Non-pigmented ciliary epithelial cell (primary cell): ENCODE measurements at places on chromosomes 12 and 14.

DNA sequence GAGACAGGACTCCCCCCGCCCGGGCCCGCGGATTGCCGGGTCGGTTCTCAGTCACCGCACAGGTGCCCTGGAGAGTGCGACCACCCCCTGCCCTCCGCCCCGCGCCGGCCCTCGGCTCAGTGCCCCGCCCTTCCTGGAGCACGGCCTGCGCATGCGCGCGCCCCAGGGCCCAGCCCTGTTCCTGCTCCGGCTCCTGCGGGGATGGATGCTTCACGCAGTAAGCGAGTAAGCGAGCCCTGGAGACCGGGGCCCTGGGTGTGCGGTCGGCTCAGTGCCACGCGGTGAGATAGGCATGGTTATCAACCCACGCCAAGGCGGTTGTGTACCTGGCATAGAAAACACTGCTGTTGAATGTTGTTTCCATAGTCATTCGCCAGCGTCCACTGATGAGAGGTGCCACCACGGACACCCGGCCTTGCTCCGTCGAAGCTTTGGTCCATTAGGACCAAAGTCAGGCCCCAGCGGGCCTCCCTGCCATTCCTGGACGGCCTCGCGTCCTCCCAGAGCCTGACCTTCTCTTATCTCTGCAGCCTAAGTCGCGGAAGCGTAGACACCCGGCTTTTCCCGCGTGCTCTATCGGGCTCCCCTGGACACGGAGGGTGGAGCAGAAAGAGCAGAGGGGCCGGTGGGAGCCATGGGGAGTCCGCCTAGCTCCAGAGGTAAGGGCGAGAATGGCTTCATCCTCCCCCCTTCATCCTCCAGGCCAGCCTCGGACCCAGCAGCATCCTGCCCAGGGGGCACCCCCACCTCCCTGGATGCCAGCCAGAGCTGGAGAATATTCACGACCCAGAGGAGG, 90.6 kb downstream of the PAPOLA start:
- DNase-seq = no peak

GRCh38 chr14:104098272-104099095, 13.0 kb downstream of the ASPG start:
- DNase-seq = no peak

- no peak for DNase-seq
Observed at GRCh38 chr12:10701131-10701681, 21.9 kb downstream of the YBX3 start.

DNA sequence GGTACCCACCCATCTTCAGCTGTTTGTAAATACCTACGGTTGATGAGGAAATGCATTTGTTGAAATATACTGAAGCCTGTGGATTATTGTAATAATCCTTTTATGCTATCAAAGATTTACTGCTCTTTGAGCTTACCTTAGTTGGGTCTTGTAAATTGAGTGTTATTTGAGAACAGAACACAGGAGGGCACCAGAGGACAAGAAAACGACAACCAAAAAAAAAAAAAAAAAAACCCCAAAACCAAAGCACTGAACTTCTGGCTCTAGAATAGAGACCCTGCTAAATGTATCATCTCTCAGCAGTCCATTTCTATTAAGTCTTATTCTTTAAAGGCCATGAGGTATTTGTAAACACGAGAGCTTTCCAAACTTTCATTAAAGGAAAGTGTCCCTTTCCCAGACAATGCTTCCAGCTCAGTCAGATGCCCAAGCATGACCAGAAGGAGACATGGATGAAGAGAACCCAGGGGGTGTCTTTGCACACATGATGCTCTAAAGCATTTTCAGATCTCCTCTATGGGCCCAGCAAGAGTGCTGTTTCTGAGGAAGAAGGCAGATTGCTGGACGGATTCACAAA, 763.9 kb downstream of the NRXN3 start:
- peak; percentile 3 for DNase-seq

DNA sequence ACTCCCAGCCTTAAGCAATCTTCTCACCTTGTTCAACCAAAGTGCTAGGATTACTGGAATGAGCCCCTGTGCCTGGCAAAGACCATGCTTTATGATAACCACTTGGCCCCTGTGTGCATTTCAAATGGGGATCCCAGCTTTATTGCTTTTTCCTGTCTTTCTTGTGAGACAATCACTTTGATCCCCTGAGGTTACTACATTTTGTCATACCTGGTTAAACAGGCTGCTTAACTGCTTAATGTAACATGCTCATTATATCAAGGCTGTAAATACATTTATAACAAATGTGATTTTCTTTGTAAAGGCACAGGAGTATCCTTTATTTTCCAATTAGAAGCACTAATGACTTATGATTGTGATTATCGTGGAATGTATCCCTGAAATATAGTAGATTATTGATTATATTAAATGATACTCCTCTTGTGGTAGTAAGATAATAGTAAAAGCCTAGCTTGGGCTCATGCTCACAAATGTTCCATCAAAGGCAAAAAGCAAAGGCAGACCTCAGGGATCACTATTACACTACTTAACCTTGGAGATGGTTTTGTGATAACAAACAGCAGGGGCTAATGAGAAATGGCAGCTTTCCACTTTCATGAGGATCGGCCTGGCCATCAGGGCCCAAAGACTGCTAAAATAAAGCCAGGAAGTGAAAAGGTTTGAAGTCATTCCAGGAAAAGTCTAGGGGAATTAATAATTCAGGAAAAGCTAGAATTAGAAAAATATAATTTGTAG, 290.8 kb upstream of the MDGA2 start:
- no peak for DNase-seq

GRCh38 chr12:124745465-124745890, 118.2 kb downstream of the SCARB1 start:
- DNase-seq = no peak

DNA sequence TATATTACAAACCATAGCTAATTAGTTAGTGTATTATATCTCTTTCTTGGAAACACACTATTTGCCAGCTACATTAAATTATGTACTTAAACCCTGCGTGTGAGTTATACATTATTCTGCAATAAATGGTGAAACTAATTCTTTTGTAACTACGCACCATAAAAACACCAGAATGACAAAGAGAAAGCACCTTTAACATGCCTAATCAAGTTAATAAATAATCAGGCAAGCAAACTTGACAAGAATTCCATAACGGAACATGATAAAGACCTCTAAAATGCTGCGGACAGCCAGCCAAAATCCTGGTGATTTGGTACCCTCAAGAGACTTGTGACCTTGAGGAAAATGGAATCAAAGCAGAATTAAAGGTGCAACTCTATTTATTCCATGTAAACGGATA, 375.3 kb upstream of the KITLG start:
- DNase-seq = no peak

GRCh38 chr12:95088379-95088778, 15.0 kb upstream of the NR2C1 start:
- DNase-seq = no peak

DNA sequence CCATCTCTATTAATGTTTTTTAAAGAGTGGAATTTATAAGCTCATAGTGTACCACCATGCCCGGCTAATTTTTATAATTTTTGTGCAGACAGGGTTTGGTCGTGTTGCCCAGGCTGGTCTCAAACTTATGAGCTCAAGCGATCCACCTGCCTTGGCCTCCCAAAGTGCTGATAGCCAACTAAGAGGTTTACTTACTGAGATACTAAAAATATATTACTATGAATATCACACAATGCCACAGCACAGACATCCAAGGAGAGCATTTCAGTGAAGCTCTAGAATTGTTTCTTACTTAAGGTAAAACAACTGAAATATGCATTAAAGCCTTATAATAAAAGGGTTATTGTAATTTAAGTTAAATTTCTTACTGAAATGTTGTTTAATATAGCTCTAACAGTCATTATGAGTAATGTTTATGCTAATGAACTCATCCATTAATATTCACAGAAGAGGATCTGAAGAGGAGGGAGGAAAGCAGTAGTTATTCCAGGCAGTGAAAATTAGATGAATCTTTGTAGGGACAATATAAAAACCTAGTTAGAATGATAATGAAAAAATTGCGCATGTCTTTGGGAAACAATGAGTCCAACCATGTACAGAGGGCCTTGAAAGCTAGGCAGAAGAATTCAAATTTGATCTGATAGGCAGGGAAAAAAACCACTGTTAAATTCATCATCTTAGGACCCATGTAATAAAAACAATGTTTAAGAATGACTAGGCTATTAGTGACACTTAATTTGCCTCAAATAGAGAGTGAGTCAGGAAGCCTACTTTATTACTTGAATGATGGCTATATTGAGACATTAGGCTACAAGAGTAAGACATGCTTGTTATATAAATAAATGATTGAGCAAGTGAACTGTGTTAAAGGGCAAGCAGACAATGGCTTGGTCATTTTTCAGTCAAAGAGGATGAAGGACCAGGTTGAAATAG, 99.2 kb downstream of the SLC41A2 start:
- DNase-seq = no peak

GRCh38 chr14:26304056-26304455, 293.8 kb downstream of the NOVA1 start:
- DNase-seq = no peak

DNA sequence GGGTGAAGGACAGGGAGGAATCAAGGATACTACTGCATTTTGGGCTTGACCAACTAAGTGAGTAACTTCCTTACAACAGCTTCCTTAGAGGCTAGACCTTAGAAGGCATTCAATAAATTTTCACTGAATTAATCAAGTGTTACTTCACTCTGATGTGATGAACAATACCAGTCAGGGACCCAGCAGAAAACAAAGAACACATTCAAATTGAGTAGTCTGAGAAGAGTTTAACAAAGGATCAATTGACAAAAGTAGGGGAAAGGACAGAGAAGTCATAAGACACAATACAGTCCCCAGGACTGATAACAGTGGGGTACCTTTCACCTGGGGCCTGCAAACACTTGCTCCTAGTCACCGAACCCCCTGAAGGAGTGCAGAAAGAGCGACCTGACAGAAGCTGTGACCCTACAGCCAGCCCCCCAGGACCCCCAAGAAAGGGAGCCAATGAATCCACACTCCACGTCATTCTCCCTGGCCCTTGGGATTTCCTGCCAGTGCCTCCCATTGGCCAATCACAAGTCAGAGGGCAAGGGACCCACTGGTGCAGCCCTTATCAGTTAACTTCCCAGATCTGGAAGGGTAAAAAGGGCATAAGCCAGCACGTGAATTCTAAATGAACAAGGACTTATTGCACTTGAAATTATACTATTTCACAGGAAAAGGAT, 6.9 kb downstream of the ANAPC5 start:
- no peak for DNase-seq

DNA sequence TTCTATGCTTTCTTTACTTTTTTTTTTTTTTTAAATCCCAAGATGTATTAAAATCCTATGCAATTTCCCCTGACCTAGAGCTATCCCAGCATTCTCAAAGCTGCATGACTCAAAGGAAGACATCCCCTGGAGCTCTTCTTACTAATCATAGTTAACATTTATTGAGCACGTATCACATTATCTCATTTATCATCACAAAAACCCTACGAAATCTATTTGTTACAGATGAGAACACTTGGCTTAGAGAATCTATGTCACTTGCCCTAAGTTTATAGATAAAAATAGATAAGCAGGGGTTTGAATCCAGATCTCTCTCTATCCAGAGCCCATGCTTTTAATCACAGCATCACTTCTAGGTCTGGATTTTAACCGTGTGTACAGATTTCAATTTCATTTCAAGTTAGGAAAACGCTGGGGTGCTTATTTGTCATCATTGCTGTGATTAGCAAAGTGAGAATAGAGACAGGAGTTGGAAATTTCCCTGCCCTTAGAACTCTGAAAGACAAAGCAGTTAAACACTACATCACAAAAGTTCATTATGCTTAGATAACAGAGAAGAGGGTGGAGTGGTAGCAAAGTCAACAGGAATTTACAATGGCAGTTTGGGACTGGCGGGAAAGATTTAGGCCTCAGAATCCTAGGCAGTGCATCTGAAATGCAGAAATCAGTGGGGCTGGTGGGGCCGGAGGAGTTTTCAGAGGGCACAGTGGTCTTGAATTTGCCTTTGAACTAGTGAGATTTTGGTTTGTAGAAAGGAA, 177.7 kb upstream of the FRMD6 start:
- no peak for DNase-seq

GRCh38 chr12:116201908-116202307, 75.6 kb downstream of the MED13L start:
- DNase-seq = peak; percentile 31
